ENCODE measurements at places on chromosomes 13 and 19.
A peak's percentile ranks its signal among the peaks of the same experiment; 100 is the strongest.

- DNase-seq: no peak
- H3K36me3 ChIP-seq: no peaks in the 10 kb centered on the region
- no peak overlapping the region for H3K27ac ChIP-seq
These were observed 41.3 kb upstream of the NPAS1 start for GRCh38 chr19:46978171-46978869.

- DNase-seq: no peak
- no peak overlapping the region for H3K4me3 ChIP-seq
- no peak overlapping the region for H3K27ac ChIP-seq
- H3K27me3 ChIP-seq: no peaks in the 10 kb centered on the region
These were observed 2.0 kb downstream of the NFIC start for GRCh38 chr19:3368441-3368795.

GRCh38 chr13:98022210-98022609, 68.7 kb downstream of the IPO5 start:
- H3K4me3 ChIP-seq: no peak overlapping the region
- peaks cover 11% of the 10 kb centered on the region for H3K4me1 ChIP-seq
- H3K27ac ChIP-seq: no peak overlapping the region
- no peaks in the 10 kb centered on the region for H3K27me3 ChIP-seq
- DNase-seq: no peak

DNA sequence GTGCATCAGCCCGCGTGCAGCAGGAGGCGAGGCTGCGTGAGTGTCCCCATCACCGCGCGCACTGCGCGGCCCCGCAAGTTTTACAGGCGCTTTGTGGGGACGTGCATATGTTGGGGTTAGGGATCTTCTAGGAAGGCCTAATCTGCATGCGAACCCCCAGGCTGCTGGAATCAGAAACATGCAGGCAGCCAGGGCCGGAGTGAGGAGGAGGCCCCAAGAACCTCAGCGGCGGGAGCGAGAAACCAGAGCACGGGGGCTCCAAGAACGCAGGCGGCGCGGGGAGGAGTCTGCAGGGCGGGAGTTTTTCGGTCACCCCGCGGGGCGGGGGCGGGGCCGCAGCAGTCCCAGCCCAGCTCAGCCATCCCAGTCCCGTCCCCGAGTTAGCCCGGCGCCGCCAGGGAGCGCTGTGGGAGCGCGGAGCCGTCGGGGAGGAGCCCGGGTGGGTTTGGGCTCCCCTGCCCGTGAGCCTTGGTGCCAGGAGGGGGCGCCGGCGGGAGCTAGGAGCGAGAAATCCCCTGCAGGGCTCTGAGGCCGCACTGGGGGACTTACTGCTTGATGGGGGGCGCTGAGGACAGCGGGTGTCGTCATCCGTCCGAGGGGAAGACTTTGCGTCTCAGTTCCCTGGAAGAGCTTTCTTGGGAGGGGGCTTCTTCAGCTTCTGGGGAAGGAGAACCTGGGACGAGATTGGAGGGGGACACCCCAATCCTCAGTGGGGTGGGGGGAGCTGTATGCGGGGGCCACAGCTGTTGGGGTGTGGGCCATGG, 933 bp upstream of the NRTN start:
- no peaks in the 10 kb centered on the region for H3K36me3 ChIP-seq
- no peaks in the 10 kb centered on the region for H3K27me3 ChIP-seq
- H3K4me3 ChIP-seq: peak overlapping the region; percentile 48
- H3K27ac ChIP-seq: peak overlapping the region; percentile 4

DNA sequence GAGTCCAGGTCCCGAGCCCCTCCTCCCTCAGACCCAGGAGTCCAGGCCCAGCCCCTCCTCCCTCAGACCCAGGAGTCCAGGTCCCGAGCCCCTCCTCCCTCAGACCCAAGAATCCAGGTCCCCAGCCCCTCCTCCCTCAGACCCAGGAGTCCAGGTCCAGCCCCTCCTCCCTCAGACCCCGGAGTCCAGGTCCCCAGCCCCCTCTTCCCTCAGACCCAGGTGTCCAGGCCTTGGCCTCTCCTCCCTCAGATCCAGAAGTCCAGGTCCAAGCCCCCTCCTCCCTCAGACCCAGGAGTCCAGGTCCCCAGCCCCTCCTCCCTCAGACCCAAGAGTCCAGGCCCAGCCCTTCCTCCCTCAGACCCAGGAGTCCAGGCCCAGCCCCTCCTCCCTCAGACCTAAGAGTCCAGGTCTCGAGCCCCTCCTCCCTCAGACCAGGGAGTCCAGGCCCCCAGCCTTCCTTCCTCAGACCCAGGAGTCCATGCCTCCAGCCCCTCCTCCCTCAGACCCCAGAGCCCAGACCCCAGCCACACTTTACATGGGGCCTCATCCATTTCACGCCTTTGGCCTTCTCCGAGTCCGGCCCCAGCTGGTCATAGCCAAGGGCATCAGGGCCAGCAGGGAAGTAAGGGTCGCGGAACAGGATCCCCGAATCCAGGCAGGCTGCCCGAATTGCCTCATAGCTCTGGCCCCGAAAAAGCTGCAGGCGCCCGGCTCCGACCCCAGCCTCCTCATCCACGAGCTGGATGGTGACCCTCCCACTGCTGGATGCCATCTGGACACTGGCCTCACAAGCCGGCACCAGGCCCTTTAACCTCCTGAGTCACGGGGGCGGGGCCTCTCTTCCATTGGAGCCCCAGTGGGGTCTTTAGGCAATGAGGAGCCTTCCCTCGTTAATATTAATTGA, 628 bp downstream of the CAPN12 start:
- H3K36me3 ChIP-seq: no peaks in the 10 kb centered on the region
- H3K4me3 ChIP-seq: no peak overlapping the region
- H3K27ac ChIP-seq: no peak overlapping the region
- no peak for DNase-seq

DNA sequence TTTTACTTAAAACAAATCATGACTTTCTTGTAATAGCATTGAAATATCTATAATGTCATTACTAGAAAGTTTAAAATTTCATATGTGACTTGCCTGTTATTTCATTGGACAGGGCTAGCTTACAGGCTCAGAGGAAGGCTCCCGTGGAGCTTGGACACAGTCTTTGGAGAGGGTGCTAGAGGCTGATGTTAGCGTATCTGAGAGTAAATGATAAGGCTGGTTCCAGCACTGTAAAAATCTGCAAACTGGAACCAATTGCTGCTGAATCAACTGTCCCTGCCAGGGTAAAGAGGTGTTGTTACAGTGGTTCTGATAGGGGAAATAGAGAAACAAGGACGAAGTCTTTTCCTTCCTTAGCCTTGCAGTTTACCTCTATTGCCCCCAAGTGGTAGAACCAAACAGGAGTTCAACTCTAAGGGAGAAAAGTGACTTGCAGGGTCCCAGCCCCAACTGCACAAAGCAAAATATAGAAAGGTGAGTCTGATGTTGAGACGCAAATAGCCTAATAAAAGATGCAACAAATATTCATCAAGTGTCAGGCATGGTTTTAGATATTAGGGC, 901.7 kb downstream of the DIAPH3 start:
- peaks cover 14% of the 10 kb centered on the region for H3K4me1 ChIP-seq
- DNase-seq: peak; percentile 31
- no peak overlapping the region for H3K27ac ChIP-seq

- no peaks in the 10 kb centered on the region for H3K27me3 ChIP-seq
- DNase-seq: no peak
- H3K27ac ChIP-seq: no peak overlapping the region
- no peaks in the 10 kb centered on the region for H3K36me3 ChIP-seq
- H3K4me1 ChIP-seq: no peaks in the 10 kb centered on the region
These were observed 17.9 kb downstream of the SLAIN1 start for GRCh38 chr13:77715233-77715891.

- H3K4me1 ChIP-seq: peaks cover 4% of the 10 kb centered on the region
- no peaks in the 10 kb centered on the region for H3K36me3 ChIP-seq
- peak; percentile 66 for DNase-seq
- H3K27ac ChIP-seq: no peak overlapping the region
- no peak overlapping the region for H3K4me3 ChIP-seq
- no peaks in the 10 kb centered on the region for H3K27me3 ChIP-seq
These were observed 3.9 kb downstream of the TMEM147 start for GRCh38 chr19:35549174-35549788.

DNA sequence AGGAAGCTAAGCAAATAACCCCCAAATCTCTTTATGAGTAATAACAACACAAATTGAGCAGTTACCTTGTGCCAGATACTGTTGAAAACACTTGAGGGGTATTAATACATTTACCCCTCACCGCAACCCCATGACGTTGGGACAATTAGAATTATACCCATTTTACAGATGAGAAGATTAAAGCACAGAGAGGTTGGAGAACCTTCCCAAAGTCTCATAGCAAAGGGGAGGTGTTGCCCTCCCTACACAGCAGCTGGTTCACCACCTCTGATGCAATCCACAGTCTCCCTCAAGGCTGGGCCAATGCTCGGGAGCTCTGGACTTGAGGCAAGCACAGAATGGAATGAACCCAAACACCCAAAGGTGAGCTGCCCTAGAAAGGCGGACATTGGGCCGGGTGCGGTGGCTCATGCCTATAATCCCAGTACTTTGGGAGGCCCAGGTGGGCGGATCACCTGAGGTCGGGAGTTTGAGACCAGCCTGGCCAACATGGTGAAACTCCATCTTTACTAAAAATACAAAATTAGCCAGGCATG, 3.9 kb upstream of the CCNE1 start:
- H3K27ac ChIP-seq: no peak overlapping the region
- H3K4me3 ChIP-seq: no peak overlapping the region
- peaks cover 21% of the 10 kb centered on the region for H3K4me1 ChIP-seq
- no peaks in the 10 kb centered on the region for H3K27me3 ChIP-seq
- no peak for DNase-seq

GRCh38 chr19:51020988-51021651, 1.6 kb upstream of the KLK10 start:
- peaks cover 10% of the 10 kb centered on the region for H3K27me3 ChIP-seq
- H3K4me3 ChIP-seq: no peak overlapping the region
- H3K36me3 ChIP-seq: no peaks in the 10 kb centered on the region
- no peak for DNase-seq
- H3K4me1 ChIP-seq: no peaks in the 10 kb centered on the region

- peaks cover 5% of the 10 kb centered on the region for H3K36me3 ChIP-seq
- no peaks in the 10 kb centered on the region for H3K4me1 ChIP-seq
- DNase-seq: no peak
These were observed 28.7 kb downstream of the ANKRD10 start for GRCh38 chr13:110885966-110886869.

GRCh38 chr19:30112666-30113065, 170.6 kb downstream of the URI1 start:
- 0 out of 2 replicates have a peak, but pooled peaks cover 15% of the 10 kb centered on the region for H3K27me3 ChIP-seq
- no peaks in the 10 kb centered on the region for H3K4me1 ChIP-seq
- H3K36me3 ChIP-seq: no peaks in the 10 kb centered on the region
- no peak for DNase-seq

GRCh38 chr13:60811581-60811980, 414.6 kb downstream of the TDRD3 start:
- H3K36me3 ChIP-seq: no peaks in the 10 kb centered on the region
- no peak overlapping the region for H3K27ac ChIP-seq
- no peak for DNase-seq
- H3K4me3 ChIP-seq: no peak overlapping the region
- no peaks in the 10 kb centered on the region for H3K4me1 ChIP-seq

DNA sequence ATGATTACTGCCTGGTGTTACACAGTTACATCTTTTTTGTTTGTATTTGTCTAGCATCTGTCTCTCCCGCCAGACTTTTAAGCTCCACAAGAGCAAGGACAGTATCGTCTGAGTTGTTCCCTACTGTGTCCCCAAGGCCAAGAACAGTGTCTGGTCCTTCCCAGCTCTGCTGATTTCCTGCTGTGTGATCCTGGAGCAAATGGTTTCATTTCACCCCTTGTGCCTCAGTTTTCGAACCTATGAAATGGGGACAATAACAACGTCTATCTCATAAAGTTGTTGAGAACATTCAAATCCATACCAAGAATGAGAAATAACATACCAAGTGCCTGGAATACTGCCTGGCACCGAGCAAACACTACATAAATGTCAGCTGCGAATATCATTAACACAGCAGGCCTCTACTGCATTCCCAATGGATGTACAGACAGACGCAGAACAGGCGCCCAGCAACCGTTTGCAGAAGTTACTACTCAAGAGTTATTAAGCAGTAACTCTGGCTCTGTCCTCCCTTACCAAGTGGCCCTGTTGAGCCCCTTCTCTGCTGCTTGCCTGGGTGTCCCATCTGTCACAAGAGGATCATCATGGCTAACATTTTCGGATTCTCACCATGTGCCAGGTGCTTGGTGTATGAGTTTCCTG, 11.4 kb downstream of the XRCC1 start:
- H3K27me3 ChIP-seq: no peaks in the 10 kb centered on the region
- H3K36me3 ChIP-seq: peaks cover 2% of the 10 kb centered on the region
- no peak for DNase-seq
- H3K4me1 ChIP-seq: no peaks in the 10 kb centered on the region

DNA sequence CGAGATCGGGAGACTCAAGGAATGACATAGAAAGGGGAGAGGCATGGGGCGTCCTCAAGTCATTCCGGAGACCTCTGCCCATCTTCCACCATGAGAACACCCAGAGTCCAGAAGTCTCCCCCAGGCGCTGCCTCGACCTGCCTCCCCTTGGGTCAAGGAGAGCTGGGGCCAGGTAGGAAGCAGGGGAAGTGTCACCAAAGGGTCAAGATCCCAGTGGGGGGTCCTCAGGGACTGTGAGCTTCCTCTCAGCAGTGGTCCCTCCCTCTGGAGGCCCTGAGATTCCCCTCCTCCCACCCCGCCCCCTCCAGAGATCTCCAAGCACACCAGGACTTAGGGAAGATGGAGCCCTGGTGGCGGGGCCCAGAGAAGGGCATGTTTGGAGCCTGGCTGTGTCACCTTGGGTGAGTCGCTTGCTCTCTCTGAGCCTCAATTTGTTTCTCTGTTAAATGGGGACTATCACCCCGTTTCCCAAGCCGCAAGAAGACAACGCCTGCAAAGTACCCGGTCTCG, 919 bp downstream of the DACT3 start:
- no peaks in the 10 kb centered on the region for H3K27me3 ChIP-seq
- no peaks in the 10 kb centered on the region for H3K36me3 ChIP-seq
- H3K27ac ChIP-seq: no peak overlapping the region
- H3K4me1 ChIP-seq: peaks cover 8% of the 10 kb centered on the region
- peak; percentile 48 for DNase-seq

- H3K4me1 ChIP-seq: no peaks in the 10 kb centered on the region
- H3K27ac ChIP-seq: no peak overlapping the region
- H3K4me3 ChIP-seq: no peak overlapping the region
- H3K27me3 ChIP-seq: peaks cover 23% of the 10 kb centered on the region
- DNase-seq: no peak
- no peaks in the 10 kb centered on the region for H3K36me3 ChIP-seq
These were observed 2.3 kb upstream of the COMP start for GRCh38 chr19:18793144-18794028.

DNA sequence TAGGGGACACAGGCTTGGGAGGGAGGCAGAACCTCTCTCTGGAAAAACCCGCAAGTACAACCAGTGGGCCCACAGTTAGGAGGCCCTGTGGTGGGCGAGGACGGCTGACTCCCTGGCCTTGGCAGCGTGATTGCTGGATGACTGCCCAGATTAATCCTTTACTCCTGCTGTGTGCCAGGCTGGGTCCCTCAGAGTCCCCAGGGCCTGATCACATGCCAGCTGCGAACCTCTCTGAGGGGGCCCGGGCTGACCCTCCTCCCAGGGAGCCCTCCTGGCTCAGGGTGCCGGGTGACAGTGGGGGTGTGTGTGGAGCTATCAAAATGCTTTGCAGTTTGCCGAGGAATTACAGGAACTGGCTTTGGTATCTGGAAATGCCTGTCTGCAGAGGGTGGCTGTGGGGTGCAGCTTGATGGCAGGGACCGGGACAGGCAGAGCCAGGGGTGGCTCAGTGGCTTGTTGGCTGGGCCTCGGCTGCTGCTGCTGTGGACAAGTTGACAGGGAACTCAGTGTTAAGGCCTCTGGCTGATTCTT, 48.9 kb downstream of the DNM2 start:
- H3K4me3 ChIP-seq: no peak overlapping the region
- no peaks in the 10 kb centered on the region for H3K4me1 ChIP-seq
- H3K36me3 ChIP-seq: peaks cover 1% of the 10 kb centered on the region
- DNase-seq: no peak
- H3K27ac ChIP-seq: no peak overlapping the region
